ENCODE measurements at places on chromosomes 7 and 10. TPM values are rescaled to one million over a fixed set of nuclear protein-coding genes. Genes with fewer than 3 reads are reported as not detected.

GRCh38 chr10:86283466-86284287, 82.9 kb downstream of the GRID1 start:
- no peak for DNase-seq

DNA sequence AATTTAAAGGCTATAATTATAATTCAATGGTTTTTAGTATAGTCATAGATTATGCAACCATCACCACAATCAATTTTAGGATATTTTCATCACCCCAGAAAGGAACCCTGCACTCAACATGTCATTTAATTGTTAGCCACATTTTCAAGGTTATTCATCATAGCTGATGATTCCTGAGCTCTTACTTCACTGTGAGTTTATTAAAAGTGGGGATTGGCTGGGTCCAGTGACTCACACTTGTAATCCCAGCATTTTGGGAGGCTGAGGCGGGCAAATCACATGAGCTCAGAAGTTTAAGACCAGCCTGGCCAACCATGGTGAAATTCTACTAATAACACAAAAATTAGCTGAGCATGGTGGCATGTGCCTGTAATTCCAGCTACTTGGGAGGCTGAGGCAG, 787 bp downstream of the CCL26 start:
- no peak for DNase-seq

Gene LOXL4
- 0.51 TPM for total RNA-seq

DNA sequence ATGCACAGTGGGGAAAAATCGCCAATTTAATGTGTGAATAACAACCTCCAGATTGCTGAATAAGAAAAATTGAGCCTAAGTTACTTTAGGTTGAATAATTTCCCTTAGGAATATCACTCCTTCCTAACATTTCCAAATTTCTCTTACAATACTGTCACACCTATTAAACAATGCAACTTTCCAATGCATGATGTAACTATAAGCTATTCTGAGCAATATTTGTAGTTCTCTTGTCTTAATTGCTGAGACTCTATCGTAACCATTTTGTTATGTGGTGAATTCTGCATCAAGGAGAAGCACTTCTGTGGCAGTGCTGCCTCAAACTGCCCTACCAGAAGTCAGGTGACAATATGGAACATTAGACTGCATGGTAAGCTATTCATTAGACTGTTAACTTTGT, 386.7 kb upstream of the LRRN3 start:
- no peak for DNase-seq

Gene LBX1
- total RNA-seq: not detected

DNA sequence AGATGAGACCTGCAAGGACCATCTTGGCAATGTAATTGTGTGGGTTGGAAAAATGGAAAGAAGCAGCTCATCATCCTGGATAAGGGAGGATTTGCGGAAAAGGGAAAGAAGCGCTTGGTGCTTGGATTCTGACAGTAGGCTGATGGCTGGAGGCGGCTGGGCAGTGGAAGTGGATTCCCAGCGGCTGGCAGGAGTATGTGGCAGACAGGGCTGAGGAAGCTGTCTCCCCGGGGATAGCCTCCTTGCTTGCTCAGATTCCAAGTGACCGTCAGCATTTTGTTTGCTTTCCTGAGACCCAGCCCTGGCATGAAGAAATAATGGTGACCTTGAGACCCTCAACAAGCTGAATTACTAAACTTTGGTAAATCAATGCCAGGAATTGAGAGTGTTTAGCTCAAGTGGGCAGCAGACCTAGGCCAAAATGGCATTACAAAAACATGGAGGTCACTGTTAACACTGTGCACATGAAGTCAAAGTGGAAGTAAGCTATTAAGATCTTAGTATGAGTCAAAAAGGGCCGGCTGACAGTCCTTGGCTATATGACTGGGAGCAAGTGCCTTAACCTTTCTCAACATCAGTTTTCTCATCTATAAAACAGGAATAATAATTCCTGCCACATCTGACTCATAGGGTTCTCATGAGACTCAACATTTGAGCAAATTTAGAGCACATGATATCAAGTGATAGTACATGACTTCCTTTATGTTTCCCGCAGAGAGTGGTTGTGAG, 21.3 kb downstream of the SLC25A28 start:
- DNase-seq: no peak

GRCh38 chr7:158237672-158238335, 349.8 kb downstream of the PTPRN2 start:
- no peak for DNase-seq

Gene ZNF212
- total RNA-seq: 5.5 TPM

GRCh38 chr7:148204639-148205304, 385.8 kb upstream of the C7orf33 start:
- DNase-seq: no peak

- DNase-seq: no peak
These were observed 17.6 kb upstream of the EXOC6 start for GRCh38 chr10:92830478-92831389.

- DNase-seq: no peak
These were observed 7.3 kb downstream of the MMP21 start for GRCh38 chr10:125768219-125768855.
